Activated naive CD8-positive, alpha-beta T cell treated with anti-CD3 and anti-CD28 coated beads, Interleukin-2, amount 50 U/mL, for 24 hours (primary cell): ENCODE measurements at places on chromosomes 12 and 14.
A peak's percentile ranks its signal among the peaks of the same experiment; 100 is the strongest.

DNA sequence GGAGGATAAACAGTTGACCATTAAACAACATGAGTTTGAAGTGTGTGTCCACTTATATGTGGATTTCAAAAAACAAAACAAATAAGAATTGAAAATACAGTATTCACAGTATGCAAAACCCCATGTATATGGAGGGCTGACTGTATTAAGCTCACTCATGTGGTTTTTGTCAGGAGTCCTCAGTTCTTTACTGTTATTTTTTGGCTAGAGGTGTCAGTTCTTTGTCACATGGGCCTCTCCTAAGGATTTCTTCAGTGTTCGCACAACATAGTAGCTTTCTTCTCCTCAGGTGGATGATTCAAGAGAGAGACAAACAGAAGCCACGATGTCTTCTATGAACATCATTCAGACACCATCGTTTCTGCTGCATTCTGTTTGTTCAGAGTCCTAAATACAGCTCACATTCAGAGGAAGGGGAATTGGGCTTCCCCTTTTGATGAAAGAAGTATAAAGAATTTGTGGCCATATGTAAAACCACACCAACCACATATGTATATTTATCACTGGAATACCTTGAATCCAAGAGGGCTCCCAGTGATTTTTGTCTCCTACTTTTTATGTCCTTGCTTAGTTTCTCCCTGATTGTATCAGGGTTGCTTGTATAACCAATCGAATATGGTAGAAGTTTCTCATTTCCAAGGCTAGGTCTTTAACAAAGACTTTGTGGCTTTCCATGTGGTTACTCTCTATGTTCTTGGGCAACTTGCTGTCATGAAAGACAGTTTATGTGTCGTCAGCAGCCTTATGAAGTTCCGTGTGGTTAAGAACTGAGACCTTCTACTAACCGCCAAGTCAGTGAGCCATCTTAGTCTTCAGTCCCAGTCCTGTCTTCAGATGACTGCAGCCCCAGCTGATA, 18.9 kb downstream of the MNAT1 start:
- DNase-seq: peak; percentile 46

- no peak for DNase-seq
Measured at GRCh38 chr14:83733670-83734069, 1796.3 kb upstream of the FLRT2 start.

DNA sequence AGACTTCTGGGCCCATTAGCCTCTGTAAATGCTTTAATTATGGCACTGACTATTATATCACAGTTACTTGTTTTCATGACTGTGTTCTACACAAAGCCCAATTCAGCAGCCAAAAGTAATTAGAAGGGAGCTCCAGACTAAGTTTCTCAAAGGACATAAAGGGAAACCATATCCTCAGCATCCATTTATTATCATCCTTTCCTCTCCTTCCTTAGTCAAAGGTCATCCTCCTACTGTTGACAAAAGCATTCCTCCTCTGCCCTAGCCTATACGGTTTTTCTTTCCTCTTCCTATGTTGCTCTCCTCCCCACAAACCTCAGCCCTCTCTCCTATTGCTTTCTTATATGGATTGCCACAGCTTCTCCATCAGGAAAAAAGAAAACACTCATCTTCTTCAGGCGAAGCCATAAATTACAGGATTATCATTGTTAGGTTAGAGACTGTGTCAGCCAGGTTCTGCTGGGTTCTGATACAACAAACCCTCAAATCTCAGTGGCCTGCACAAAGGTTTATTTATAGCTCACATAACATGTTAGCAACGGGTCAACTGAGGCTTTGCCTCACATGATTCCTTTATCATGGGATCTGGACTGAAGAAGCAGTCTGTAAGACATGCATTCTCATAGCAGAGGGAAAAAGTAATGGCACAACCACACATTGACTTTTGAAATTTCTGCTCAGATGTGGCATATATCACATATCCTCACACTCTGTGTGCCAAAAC, 207.2 kb downstream of the SLC5A8 start:
- no peak for DNase-seq

- DNase-seq: no peak
Measured at GRCh38 chr12:114774699-114775098, 90.7 kb upstream of the TBX3 start.

GRCh38 chr14:98200601-98201000, 1071.4 kb downstream of the BCL11B start:
- DNase-seq: no peak

DNA sequence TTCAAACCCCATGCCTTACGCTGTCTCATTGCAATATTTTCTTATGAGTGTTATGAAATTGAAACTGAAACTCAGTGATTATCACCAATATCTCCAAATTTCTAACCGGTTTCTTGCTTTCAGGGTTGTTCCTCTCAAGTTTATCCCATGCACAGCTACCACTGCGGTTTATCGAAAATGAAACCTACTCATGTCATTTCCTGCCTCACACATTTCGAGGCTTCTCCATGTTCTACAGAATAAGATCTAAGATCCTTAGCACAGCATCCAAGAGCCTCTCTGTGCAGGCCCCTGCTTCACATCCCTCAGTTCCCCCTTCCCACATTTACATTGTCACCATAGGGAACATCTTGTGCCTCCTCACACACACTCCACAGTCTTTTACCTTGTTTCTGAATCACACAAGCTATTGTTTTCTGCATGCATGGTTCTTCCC, 45.5 kb upstream of the FAR2 start:
- DNase-seq: peak; percentile 16

DNA sequence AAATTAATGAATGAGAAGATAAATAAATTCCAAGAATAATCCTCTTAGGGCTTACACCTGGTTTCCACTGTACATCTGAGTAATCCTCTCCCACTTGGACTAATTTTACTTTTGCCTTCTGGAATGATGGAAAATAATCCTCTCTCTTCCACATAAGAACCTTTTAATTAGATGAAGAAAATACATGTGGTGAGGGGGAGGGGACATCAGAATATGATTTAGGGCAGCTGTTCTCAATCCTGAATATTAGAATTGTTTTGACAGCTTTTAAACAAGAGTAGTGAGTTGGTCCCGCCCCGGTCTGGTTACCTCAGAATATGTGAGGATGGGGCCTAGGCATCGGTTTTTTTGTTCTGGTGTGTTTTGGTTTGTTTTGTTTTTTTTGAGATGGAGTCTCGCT, 51.5 kb downstream of the HECTD4 start:
- DNase-seq: no peak

DNA sequence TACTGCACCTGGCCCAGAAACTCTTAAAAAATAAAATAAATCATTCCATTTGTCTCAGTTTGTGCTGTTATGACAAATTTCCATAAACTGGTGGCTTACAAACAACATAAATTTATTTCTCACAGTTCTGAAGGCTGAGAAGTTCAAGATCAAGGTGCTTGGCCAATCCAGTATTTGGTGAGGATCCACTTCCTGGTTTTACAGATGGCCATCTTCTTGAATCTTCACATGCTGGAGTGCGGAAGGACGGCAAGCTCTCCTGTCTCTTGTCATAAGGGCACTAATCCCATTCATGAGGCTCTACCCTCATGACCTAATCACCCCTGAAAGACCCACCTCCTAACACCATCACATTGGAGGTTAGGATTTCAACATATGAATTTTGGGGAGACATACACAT, 29.9 kb upstream of the MYBPC1 start:
- no peak for DNase-seq

DNA sequence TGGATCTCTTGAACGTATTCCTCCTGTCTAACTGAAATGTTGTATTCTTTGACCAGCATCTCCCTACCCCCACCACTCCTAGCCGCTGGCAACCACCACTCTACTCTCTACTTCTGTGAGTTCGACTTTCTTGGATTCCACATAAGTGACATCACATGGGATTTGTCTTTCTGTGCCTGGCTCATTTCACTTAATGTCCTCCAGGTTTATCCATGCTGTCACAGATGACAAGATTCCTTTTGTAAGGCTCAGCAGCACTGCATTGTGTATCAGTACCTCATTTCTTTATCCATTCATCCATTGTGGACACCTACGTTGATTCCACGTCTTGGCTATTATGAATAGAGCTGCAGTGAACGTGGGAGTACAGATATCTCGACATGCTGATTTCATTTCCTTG, 10.5 kb downstream of the PRKAB1 start:
- DNase-seq: no peak

GRCh38 chr12:14678547-14679150, 17.8 kb downstream of the GUCY2C start:
- no peak for DNase-seq

- DNase-seq: no peak
Measured at GRCh38 chr12:57154076-57154475, 6.7 kb upstream of the LRP1-AS start.

DNA sequence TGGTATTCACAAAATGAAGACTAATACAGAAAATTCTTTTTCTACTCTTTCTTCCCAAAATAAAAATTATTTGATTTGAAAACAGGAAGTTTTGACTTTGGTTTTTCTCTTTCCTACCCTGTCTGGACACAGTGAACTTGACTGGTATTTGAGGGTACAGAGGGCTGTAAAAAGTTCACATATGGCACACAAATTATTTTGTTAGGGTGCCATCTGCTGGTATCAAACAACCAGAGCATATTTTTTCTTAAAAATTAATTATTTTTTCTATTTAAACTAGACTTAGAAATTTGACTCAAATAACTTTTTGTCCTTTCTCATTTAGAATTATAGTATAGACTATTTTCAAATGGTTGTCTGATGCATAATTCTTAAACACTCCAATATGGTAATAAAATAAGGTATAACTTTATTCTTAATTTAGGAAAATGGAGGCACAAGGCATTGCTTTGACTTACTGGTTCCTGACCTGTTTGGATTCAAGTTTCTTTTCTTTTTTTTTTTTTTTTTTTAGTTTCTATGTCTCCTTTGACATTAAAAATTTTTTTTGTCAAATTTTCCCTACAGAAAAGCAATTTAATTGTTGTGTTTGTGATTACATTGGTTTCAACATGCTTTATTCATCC, 390.6 kb downstream of the PRKD1 start:
- no peak for DNase-seq
